CD4-positive, alpha-beta T cell treated with Interleukin-17A for 4 hours (primary cell): ENCODE measurements at places on chromosomes 5 and 9.

DNA sequence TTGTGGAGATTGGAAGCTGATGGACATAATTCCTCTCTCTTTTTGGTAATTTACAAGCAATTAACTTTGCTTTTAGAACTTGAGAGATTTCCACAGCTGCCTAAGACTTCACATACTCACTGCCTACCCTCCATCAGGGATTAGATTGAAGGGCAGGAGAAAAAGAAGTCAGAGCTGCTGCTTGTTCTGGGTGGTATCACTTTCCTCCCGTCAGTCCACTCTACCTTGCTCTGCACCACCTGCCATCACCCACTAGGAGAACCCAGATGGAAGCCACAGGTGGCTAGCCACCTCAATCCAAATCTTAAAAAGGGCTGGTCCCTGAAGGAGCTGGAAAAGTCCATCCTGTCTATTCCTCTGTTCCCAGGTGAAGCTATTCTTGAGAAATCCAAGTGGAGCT lies 10.5 kb downstream of the IRF1 start:
- DNase-seq: peak; percentile 16

GRCh38 chr5:89349246-89349980 lies 466.4 kb upstream of the MEF2C start:
- no peak for DNase-seq

DNA sequence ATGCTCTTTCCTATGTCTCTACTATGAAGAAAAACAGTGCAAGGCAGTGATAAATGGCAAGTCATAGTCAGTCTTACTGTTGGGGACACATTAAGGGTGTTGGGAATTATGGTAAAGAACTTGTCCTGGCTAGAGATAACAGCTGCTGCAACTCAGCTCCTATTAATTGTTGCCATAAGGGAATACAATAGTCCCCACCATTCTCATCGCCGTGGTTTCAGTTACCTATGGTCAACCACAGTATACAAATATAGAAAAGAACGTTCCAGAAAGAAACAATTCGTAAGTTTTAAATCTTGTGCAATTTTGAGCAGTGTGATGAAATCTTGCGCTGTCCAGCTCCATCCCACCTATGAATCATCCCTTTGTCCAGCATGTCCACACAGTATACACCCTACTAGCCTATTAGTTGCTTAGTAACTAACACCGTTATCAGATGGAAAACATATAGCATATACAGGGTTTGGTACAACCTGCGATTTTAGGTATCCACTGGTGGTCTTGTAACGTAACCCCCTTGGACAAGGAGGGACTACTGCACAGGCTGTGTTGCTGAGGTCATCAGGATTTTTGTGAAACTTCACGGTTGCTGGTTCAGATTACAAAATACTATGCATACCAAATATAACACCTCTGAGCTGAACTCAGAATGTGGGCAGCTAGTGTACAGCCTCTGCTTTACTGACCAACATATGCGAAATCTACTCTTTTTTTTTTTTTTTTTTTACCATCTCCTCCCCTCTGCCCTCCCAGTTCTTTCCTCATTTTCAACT lies 53.5 kb downstream of the ZFR start:
- no peak for DNase-seq

DNA sequence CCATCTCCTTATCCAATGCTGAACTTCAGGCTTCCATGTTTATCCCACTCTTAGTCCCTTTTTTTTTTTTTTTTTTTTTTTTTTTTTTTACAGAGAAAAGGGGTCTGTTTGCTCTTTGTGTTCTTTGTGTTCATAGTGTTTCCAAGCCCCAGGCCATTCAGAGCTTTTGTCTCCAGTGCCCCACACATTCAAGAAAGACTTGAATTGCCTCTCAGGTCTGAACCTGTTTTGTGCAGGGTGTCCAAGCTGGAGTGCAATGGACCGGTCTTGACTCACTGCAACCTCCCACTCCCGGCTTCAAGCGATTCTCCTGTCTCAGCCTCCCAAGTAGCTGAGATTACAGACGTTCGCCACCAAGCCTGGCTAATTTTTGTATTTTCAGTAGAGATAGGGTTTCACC lies 191.2 kb downstream of the PALM2AKAP2 start:
- DNase-seq: no peak

DNA sequence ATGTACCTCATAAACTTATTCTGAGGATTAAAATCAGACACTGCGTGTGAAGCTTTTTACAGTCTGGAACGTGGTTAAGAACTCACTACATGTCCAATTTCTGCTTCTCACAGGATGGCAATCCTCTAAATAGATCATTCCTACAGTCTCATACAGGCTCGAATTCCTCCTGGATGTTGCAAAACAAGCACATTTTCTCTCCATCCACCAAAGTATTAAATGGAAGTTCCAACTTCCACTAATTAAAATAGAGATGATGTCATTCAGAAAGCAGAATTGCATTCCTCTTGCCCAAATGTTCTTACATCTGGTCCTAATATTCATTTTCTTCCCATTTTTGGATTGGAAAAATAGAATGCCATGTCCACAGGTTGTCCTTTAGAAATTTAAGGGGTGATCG lies 145.5 kb upstream of the PCA3 start:
- no peak for DNase-seq

DNA sequence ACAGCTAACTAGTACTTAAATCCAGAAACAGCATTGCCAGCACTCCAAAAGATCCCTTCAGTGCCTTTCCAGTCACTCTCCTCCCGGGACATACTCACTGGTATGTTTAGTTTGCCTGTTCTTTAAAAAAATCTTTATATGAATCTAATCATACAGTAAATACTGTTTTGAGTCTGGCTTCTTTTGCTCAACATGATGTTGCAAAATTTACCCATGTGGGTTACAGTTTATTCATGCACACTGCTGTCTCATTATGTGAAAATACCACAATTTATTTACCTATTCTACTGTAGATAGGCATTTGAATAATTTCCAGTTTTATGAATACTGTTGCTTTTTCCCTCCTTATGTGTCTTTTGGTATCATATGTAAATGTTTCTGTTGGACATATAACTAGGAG lies 13.5 kb downstream of the NDFIP1 start:
- DNase-seq: no peak
